AG09309 (cell line): ENCODE measurements at places on chromosomes 3 and 15.

DNA sequence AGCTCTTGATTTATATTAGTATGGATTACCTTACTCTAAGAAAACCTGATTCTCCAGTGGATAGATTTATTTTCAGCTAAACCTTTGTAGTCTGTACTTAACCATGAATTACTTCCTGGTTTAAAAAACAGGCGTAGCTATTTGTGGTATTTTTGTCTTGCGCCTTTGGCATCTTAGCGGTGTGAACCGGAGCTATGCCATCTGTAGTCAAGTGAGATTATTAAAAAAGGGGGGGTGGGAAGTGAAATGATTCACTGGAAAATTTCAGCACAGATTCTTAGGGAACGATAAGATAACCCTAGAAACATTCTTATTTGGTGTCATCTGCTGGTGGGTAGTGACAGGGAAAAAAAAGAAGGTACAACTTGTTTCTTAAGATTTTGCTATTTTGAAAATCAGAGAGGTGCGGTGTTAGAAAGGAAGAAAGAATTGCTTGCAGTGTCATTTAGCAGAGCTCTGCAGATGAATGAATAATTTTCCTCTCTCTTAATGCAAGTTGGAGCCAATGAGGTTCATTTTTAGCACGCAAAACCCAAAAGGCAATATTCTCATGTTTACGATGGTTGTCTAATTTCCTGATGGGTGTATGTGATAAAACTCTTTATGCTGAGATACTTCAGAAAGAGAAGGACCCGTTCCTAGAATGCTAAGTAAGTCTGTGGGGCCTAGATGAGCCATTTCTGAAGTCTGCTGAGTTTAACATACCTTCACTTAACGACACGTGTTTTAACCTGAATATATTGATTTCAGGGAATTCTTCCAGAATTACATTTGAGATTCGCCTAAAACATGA is 44.0 kb downstream of the PSMD6 start:
- no peak for DNase-seq

DNA sequence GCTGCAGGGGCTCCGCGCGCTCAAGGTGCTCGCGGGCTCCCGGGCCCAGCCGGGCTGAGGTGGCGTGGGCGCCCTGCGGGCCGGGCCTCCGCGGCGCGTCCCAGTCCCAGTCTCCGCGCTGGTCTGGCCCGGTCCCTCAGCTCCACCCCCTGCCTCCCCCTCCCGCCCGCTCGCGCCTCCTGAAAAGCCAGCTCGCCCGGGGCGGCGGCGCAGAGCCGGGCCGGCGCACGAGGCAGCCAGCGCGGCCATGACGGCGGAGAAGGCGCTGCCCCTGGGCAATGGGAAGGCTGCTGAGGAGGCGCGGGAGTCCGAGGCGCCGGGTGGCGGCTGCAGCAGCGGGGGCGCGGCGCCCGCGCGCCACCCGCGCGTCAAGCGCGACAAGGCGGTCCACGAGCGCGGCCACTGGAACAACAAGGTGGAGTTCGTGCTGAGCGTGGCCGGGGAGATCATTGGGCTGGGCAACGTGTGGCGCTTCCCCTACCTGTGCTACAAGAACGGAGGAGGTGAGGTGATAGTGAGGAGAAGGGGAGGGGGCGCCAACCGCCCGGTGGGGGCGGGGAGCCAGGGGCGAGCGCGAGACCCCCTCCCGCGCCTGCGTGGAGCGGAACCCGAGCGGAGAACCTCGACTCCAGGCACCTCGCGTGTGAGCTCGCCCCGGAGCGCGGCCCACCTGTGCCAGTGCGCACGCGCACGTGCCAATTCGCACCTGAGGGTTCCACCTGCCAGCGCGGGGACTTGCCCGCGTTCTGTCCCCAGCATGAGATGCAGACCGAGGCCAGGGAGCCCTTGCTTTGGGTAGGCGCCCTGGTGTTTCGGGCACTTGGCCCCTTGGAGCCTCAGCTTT is at the start of gene SLC6A11:
Gene SLC6A11, plus strand, starts transcription at position 210 of the 844 bp plus-strand sequence. Its CDS starts 38 bp downstream, at position 248.
- DNase-seq: no peak

- DNase-seq: no peak
Observed at GRCh38 chr3:43010638-43011037, 31.5 kb downstream of the GASK1A start.

GRCh38 chr3:108208831-108209230 is 13.4 kb downstream of the IFT57 start:
- no peak for DNase-seq

DNA sequence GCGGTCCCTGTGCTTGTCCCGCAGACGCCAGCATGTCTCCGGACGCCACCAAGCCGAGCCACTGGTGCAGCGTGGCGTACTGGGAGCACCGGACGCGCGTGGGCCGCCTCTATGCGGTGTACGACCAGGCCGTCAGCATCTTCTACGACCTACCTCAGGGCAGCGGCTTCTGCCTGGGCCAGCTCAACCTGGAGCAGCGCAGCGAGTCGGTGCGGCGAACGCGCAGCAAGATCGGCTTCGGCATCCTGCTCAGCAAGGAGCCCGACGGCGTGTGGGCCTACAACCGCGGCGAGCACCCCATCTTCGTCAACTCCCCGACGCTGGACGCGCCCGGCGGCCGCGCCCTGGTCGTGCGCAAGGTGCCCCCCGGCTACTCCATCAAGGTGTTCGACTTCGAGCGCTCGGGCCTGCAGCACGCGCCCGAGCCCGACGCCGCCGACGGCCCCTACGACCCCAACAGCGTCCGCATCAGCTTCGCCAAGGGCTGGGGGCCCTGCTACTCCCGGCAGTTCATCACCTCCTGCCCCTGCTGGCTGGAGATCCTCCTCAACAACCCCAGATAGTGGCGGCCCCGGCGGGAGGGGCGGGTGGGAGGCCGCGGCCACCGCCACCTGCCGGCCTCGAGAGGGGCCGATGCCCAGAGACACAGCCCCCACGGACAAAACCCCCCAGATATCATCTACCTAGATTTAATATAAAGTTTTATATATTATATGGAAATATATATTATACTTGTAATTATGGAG is 79.1 kb downstream of the SMAD6 start:
- no peak for DNase-seq

DNA sequence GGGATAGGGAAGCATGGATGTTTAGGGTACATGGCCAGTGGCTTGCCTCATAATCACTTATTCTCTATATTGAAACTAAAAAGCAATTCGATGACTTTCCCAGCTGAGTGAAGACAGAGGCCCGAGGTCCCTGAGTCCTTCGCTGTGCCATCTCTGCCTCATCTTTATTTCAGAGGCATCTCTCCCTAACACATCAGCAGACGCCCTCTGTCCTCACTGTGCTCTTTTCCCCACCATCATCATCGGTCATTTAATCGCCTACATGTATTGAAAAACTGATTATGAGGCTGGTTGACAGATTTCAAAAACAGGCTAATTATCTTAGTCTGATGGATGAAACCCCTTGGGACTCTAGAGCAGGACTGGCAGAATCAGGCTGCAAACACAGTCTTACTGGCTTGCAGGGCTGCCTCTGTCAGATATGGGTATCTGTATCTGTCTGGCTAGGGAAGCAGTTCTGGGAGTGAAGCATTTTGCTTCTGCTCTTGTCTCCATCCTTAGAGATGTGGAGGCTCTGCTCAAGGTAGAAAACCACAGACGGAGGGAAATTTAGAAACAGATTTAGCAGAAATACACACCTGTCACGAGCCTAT is 291.0 kb upstream of the CHRM5 start:
- DNase-seq: no peak

GRCh38 chr3:64084640-64085039 is 61.3 kb upstream of the PSMD6 start:
- no peak for DNase-seq

- no peak for DNase-seq
Observed at GRCh38 chr15:42182328-42182886, 25.7 kb downstream of the VPS39 start.

DNA sequence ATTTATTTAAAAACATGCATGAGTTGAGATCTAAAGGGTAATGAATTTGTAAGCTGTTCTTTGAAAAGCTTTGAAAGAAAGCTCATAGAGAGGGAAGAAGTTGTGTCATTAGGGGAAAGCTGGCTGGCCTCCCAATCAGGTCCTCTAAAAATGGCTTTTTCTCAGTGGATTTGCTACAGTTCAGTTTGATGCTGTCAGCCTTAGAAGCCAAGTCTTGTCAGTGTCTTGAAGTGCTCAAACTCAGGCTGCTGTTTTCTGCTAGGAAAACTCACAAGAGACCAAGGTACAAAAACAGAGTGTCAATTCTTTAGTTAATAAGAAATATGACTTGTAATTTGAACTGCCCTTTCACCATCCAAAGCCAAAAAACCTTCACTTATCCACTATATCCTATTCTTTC is 243.8 kb downstream of the OTOL1 start:
- DNase-seq: no peak

DNA sequence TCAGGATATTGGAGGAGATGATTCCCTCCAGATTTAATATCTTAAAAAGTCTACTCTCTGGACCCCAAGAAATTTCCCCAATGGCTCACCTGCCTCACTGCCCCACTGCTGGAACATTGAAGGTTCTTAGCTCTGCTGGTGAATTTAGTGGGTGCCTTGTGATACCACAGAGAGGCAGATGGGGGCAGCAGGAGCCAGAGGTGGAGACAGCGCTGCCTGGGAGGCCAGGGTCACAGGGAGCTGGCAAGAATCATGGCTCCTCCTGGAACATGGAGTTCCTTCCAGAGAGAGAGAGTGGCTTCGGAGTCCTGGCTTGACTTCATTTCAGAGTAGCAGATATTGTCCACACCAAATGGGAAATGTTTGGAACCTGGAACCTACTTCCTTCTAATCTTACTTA is 263.5 kb upstream of the CFAP20DC start:
- no peak for DNase-seq

- DNase-seq: no peak
Observed at GRCh38 chr15:87944050-87944449, 312.5 kb downstream of the NTRK3 start.
